ENCODE measurements at places on chromosomes 3 and 15.

DNA sequence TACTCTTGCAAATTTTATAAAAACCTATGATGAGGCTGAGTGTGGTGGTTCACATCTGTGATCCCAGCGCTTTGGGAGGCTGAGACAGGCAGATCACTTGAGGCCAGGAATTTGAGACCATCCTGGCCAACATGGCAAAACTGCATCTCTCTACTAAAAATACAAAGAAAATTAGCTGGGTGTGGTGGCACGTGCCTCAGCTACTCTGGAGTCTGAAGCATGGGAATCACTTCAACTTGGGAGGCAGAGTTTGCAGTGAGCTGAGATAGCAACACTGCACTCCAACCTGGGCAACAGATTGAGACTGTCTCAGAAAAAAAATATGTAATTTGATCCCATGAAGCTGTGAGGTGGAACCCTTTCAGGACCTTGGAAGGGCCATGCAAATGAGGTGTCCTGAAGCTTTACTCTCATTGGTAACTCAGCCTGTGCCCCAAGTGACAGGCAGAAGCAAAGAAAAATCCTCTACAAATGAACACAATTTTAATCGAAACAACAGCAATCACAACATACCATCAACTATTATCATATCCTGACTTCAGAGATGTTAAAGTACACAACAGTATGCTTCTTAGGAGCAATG is 84.6 kb upstream of the CDV3 start:
- DNase-seq = no peak

GRCh38 chr3:183493296-183494045 is 62.0 kb downstream of the KLHL6 start:
- DNase-seq = no peak

DNA sequence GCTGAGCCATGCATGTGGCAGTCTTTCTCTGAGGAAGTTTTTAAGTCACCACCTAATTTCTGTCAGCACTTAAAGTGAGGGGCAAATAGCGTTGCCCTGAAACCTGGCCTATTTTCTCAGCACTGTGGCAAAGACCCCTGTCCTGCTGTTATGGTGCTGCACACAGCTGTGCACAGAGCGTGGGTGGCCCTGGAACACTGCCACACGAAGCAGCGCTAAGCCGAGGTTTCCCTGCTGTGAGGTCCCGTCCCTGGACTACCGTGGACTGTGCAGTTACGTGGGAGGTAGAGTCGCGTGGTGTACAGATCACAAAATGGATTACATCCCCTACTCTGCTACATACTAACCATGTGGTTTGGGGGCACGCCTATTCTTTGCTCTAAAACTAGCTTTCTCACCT is 101.6 kb upstream of the NR2E3 start:
- DNase-seq = no peak

GRCh38 chr3:25433868-25434267 is 5.8 kb downstream of the RARB start:
- DNase-seq = no peak

GRCh38 chr3:119302697-119303551 is 8.7 kb downstream of the ARHGAP31 start:
- DNase-seq = no peak

DNA sequence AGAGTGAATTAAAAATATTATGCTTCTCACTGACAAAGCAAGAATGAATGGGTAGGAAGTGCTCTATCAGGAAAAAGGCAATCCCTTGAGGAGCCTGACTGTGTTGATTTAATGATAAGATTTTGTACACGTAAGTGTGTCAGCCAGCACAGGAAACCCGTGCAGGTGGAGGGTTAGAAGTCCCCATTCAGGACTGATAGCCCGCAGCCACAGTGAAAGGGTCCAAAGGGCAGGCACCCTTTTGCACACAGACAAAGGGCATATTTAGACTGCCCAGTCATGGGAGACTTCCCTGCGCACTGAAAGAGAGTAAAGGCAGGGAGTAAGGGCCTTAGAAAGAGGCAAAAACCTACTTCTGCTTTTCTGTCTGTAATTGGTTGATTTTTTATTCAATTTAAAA is 26.4 kb upstream of the SKIL start:
- DNase-seq = no peak

GRCh38 chr3:172799246-172799645 is 48.7 kb downstream of the ECT2 start:
- no peak for DNase-seq

GRCh38 chr15:73564255-73564654 is 68.9 kb downstream of the NPTN start:
- no peak for DNase-seq

- DNase-seq = no peak
Observed at GRCh38 chr3:101824702-101825101, 24.6 kb upstream of the NFKBIZ start.

DNA sequence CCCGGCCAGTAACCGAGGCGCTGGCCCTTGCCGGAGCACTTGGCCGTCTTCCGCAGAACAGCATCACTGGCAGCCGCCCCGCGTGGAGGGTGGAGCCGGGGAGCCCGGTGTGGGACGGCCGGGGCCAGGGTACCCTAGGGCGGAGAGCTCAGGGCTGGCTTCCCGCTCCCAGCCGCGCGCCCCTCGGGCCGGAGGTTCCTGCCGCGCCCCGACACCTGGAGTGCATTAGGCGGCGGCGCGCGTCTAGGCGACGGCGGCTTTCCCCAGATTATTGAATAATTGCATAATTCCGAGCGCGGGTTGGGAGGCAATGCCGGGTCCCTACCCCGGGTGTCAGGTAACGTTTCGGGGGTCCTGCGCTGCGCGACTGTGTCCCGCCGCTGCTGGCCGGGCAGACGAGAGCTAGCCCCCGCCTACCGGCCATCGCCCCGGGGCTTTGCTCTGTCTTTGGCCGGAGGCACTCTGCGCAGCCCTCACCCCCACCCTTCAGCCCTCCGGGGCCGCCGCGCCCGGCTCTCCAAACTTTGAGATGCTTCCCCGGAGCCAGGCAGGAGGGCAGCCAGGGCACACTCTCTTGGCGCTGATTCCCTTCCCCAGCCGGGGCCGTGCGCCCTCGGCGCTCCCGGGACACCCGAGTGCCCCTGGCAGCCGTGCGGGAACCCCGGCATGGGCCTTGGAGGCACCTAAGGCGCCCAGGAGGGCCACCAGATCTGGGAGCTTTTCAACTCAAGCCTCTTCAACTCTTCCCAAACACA is 749 bp downstream of the ITGA11 start:
- DNase-seq = no peak

- DNase-seq = no peak
Observed at GRCh38 chr3:152770296-152770695, 64.6 kb upstream of the P2RY1 start.

- no peak for DNase-seq
Observed at GRCh38 chr15:88908697-88909621, 4.2 kb downstream of the MFGE8 start.

DNA sequence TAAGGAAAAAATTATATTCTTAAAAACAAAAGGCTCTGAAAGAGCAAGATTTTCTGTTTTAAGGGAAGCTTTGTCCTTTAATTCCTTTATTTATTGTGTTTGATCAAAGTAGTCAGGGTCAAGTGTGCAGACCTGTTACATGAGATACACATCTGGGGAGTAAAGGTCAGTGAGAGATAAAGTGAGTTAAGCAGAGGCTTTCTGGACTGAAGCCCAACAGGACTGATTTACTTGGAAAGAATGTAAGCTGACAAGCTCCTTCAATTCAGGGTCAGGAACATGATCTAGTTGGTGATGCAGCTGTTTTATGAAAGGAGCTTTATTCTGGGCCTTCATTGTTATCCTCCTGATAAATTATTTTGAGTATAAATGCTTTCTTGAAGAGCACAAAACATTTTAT is 20.7 kb upstream of the OTOL1 start:
- DNase-seq = no peak

DNA sequence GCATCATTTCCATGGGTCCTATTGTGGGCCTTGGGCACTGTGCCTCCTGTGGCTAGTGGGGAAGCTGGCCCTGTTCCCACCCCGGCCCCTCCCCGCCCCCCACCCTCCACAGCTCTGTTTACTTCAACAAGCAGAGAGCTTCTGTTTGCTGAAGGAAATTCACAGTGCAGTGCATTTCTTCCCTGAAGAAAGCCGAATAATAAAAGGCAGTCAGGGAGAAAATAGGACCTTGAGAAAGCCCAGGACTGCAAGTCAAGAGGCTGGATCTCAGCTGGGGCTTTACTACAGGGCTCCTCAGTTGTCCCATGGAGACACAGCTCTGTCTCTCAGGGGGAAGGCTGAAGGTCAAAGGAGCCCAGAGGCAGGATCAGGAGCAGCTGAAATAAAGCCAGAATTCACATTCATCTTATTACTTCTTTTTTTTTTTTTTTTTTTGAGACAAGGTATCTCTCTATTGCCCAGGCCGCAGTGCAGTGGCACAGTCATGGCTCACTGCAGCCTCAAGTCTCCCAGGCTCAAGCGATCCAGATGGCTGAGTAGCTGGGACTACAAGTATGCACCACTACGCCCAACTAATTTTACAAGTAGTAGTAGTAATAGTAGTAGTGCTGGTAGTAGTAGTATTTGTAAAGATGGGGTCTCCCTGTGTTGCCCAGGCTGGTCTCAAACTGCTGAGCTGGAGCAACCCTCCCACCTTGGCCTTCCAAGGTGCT is 33.0 kb upstream of the LACTB start:
- DNase-seq = no peak

GRCh38 chr3:152459118-152459515 is 190.4 kb downstream of the MBNL1 start:
- no peak for DNase-seq

DNA sequence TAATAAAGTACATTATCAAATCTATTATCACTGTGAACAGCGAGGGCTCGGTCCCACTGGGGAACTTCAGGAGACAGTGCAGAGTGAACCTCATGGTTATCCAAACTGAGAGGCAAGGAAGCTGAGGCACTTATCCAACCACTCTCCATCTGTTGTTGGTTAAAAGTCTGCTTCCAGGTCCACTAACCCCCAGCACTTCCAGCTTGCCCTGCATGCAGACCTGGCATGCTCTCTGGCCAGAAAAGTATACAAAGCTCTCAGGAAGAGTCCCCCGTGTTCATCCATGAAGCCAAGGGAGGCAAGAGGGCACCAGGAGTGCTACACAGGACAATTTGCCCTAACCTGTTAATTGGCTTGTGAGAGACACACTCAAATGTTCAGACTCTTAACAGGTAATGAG is 36.0 kb downstream of the FBN1 start:
- no peak for DNase-seq

- no peak for DNase-seq
Observed at GRCh38 chr15:67884514-67885174, 44.8 kb upstream of the RNU6-1 start.

DNA sequence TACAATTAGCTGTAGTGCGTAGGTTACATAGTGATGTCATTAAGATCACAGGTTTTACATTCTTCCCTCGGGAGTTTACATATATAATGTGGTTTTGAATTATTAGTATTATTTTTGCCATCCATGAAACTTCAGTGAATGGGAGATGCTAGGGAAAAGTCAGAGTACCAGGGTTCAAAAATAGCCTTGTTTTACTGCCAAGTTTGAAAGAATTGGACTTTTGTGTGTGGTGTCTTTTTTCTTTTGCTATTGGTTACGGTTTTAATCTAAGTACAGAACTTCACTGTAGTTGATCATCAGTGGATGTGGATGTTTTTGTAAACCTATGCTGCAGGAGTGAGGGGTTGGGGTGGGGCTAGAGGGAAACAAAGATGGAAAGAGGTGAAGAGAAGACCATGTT is 20.7 kb downstream of the SLC25A26 start:
- no peak for DNase-seq

DNA sequence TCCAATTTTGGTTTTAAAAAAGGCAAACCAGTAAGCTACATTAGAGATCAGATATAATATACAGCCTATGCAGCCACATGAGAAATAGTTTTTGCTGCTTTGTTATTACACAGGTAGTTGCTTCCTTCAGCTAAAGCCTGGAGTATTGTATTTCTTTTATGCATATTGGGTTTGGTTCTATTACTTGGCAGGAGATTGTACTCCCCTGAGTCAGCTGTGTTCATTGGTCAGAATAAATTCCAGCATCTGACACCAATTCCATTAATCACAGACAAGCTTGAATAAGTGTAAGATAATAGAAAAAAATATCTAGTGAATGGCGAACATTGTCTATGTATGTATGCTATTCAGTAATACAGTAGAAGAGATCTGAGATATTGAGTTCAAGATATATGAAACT is 26.1 kb upstream of the ZCWPW2 start:
- DNase-seq = no peak

DNA sequence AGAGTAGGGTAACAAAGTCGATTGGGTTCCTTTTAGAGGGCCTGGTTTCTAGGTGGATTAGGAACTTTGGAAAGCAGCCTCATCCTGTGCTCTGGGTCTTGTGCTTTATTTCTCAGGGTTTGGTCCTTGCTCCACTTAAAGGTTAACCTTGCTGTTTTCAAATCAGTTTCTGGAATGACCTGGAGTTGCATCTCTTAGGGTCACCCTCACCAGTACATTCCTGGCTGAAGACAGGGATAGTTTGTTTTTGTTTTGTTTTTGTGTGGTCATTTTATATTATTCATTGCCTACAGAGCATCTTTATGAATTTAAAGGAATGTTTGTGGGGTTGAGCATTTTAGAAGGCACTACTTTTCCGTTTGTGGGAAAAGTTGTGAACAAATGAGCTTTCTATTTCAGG is 45.5 kb upstream of the ZNF280D start:
- no peak for DNase-seq

GRCh38 chr15:45993072-45993471 is 358.2 kb downstream of the SQOR start:
- no peak for DNase-seq

DNA sequence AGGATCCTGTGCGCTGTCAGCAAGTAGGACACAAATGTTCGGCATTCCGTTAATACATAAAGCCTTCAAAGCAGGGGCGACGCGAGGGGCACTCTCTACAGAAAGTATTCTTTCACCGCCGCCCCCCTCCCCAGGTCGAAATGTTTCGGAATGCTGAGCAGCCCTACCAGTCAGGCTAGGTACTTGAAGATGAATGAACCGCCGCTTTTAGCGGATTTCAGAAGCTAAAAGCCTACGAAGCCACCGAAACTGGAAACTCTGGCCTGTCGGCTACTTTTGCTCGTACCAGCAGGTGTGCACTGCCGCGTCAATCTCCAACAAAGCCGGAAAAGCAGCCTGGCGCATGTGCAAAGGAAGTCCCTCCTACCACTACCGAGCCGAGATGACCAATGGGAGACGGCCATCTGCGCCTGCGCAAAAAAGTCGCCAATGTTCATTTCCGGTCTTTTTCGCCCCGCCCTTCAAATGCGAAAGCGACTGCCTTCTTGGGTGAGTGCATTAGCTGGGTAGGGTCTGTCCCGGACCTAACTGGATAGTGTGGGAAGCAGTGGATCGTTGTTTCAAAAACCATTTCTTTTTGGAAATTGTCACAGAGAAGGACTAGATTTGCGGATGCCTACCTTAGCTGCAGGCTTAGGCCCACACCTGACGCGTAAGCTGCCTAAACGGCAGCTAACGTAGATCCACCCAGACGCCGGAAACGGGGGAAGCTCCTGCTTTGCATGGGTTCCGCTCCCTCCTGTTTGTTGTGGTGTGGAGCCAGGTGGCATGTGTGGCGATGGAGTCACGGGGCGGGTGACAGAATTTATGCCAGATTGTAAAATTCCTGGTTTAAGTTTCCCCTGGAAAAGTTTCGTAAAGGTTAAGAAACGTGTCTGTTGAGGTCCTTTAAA is at the start of gene WDR5B:
Gene WDR5B (minus strand): TSS at position 301 of the 893 bp plus-strand sequence. CDS start 534 bp downstream, outside the sequence.
- DNase-seq = no peak
